ENCODE measurements at places on chromosomes 1 and 21.

DNA sequence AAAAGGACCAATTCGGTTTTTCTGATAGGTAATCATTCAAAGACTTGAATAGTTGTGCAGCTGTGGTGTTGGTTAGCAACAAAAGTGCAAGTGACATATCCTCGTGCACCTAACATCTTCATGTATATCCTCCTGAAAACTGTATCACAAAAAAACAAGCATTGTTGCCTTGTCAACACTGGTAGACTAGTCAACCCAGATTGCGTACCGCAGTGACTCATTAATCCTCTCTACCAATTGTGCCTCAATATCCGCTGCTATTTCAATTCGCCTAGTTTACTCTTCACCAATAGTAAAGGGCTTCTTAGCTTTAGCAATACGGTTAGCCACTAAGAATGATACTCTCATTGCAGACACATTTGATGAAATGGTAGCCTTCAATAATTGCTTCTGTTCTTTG lies 3.5 kb downstream of the HHAT start:
- DNase-seq = no peak

DNA sequence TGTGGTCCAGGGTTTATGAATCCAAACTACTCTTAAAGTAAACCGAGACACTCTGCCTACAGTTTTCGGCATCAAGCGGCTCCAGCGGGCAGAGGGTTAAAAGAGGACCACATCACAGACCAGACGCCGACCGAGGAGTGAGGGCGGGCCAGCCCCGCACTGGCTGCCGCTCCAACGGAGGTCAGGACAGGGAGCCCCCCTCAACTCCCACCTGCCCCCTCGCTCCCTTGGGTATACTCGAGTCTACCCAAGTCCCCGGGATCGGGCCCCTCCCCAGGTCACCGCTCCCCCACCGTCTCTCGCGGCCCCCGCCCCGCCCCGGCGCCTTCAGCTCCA lies 312 bp downstream of the ARNT start:
- DNase-seq = no peak

DNA sequence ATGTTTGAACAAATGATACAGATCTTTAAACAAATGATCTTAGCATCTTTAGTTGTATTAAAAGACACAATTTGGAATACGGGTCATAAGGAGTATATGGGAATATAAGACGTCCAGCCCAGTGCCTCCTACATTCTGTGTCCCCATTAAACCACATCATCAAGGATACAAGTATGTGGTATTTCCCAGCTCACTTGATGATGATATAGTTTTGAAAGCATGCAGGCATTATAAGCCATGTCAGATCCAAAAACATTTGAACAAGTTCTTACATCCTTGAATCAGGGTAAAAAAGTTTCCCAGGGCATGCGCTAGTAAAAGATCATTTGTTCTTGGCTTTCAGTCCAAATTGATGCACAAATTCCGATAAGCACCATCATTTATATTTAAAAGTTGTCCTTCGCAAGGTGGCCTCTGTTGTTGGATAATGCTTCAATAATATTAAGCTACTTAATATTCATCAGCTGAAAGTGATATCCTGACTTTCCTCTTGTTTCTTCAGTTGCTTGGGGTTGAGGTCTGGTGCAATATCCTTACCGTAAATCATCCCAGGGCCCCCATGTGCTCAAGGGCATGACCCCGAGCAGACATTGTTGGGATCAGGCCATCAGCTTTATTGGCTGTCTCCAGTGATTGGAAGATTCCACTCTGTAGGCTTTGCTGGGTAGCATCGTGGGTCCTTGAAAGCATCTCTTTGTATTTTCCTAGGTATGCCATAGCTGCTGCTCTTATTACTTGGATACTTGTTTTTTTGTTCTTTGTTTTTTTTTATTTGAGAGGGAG lies 61.8 kb downstream of the CENPF start:
- DNase-seq = no peak

- no peak for DNase-seq
Observed at GRCh38 chr21:45127937-45128336, 53.6 kb downstream of the ADARB1 start.

- DNase-seq = no peak
Observed at GRCh38 chr1:156416993-156417392, 48.0 kb downstream of the RHBG start.

GRCh38 chr1:194055536-194055935 lies 869.1 kb upstream of the B3GALT2 start:
- DNase-seq = no peak

GRCh38 chr1:95286479-95286878 lies 52.5 kb downstream of the RWDD3 start:
- no peak for DNase-seq
